ENCODE measurements at places on chromosomes 16 and 17.

- DNase-seq, result no peak
Measured at GRCh38 chr17:35515027-35515426, 22.5 kb downstream of the SLFN12L start.

- DNase-seq, result no peak
Measured at GRCh38 chr17:48486557-48486956, 44.3 kb downstream of the HOXB1 start.

GRCh38 chr17:57607553-57608120 lies 137.5 kb downstream of the CCDC182 start:
- DNase-seq, result no peak

- no peak for DNase-seq
Measured at GRCh38 chr17:32806646-32807045, 70.3 kb downstream of the MYO1D start.

GRCh38 chr16:86984343-86984742 lies 332.8 kb downstream of the C16orf95 start:
- no peak for DNase-seq

- no peak for DNase-seq
Measured at GRCh38 chr17:67725807-67726206, 8.1 kb downstream of the NOL11 start.

DNA sequence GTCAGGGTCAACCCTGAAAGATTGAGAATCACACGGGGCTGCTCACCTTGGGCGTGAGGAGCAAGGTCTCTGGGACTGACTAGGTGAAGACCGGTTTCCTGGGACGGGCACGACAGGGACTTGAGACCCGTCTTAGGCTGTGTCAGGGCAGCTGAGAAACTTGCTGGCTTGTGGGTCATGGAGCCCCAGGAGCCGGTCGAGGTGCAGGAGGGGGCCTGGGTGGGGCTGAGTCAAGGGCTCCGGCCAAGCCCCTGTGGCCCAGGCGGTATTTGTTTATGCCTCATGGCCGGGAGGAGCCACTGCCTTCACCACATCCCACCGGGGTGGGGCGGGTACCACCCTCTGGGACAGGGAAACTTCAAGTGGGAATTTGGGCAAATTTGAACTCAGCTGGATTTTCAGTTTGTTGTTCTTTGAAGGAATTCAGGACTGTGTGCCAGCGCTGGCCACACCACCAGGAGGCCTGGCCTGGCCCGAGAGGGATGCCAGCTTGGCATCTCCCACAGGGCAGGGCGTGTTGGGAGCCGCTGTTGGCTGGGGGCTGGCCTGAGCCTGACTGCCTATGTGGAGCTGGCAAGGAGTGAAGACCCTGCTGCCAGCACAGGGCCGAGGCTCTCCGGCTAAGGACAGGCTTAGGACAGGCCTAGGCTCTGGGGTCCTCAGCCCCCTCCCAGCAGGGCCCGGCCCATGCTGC lies 116.1 kb downstream of the METRNL start:
- DNase-seq, result no peak

DNA sequence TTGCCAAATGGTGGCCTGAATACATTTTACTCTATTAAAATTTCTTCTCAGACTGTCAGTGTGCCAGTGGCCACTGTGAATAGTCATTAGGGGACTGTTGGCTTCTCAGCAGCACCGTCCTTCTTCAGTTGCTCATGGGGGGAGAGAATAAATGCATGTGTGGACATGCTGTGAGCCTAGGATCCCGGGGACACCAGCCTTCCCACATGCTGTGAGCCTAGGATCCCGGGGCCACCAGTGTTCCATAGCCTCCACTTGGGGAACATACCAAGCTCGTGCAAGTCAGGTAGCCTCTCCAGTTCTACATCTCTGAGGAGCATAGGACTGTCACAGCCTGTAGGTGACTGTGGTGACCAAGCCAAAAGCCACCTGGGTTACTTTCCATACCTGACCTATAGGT lies 51.5 kb downstream of the BANP start:
- no peak for DNase-seq

GRCh38 chr17:40564195-40564882 lies 933 bp downstream of the CCR7 start:
- no peak for DNase-seq

- no peak for DNase-seq
Measured at GRCh38 chr16:77299395-77299794, 100.2 kb downstream of the SYCE1L start.

DNA sequence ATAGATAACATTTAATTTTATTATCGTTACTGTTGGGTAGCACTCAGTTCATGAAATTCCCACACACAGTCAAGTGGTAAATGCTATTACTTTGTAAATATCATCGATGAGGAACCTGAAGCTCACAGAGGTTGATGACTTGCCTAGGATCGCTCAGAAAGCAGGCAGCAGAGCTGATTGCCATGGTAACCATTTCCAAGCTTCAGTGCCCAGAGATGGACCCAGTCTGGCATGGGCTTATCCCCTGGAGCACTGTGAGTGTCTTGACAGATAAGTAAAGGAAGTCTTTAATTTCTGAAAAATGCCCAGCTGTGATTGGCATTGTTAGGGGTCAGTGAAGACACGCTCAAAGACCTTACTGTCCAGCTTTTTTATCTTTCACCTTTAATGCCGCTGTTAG lies 95.0 kb downstream of the PRKCB start:
- no peak for DNase-seq

- DNase-seq, result no peak
Measured at GRCh38 chr17:39352986-39353385, 48.4 kb downstream of the FBXL20 start.

GRCh38 chr17:75706042-75706728 lies 15.1 kb upstream of the ITGB4 start:
- DNase-seq, result no peak

GRCh38 chr17:83068641-83069570 lies 10.5 kb upstream of the METRNL start:
- DNase-seq, result no peak

DNA sequence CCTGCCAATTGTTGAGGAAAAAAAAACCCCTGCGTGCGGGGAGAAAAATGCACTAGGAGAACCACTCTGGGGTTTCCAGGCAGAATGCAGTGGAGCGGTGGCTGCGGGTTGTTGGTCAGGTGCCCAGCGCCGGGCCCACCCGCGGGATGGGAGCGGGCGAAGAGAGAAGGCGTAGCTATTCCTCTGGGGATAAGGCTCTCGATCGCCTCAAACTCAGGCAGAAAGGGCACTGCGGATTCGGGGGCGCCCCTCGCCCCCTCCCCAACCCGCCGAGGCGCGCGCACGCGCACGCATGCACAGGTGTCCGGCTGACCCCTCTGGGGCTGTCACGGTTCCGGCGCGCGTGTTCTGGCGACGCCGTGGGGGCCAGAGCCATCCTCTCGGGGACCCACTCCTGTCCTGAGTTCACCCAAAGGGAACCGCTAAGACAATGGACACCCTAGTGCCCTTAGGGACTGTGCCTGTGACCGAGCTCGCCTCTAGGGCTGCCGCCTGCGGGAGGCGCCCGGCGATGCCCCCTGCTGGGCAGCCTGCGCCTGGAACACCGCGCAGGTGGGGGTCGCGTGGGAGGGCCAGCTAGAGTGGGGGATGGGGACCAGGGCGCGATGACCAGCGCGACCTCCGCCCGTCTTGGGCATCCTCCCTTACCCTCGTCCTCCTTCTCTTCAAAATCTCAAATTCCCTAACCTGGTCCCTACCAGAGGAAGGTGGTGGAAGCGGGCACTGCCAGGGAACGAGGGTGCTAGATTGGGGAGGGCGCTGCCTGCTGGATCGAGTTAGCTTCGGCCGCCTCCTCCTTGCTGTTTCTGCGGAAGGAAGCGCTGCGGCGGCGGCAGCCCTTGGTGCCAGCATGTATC lies 14.4 kb upstream of the CBX8 start:
- DNase-seq, result no peak

DNA sequence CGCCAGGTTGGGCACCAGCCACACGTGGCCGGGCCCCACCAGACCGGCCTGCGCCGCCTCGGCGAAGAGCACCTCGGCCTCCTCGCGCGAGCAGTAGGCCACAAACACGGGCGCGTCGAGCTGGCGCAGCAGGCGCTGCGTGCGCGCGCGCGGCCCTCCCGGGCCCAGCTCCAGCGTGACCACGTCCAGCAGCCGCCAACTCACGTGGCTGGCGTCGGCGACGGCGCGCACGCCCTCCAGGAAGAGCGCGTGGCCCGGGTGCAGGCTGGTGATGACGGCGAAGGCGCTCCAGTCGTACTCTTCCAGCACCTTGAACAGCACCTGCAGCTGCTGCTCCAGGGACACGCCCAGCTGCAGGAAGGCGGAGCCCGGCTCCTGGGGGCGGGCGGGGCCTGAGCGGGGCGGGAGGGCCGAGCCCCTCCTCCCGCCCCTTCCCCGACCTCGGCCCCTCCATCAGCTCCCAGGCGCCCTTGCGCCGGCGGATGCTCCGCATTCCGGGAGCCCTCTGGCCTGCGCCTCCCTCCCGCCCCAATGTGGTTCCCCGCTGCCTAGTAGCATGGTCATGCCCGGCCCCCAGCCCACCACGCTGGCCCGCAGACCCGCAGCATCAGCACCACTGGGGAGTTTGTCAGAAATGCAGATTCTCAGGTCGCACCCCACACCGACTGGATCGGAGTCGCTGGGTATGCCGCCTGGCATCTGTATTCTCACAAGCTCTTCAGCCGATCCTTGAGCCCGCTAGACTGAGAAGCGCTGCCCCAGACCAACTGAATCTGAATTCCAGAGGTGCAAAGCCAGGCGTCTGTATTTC lies 7.2 kb downstream of the GRIN2C start:
- no peak for DNase-seq

- no peak for DNase-seq
Measured at GRCh38 chr17:17846003-17846402, 9.2 kb upstream of the SREBF1 start.

- no peak for DNase-seq
Measured at GRCh38 chr17:10045871-10046658, 141.0 kb upstream of the RCVRN start.

GRCh38 chr17:82565551-82565950 lies 46.0 kb downstream of the FOXK2 start:
- DNase-seq, result no peak

DNA sequence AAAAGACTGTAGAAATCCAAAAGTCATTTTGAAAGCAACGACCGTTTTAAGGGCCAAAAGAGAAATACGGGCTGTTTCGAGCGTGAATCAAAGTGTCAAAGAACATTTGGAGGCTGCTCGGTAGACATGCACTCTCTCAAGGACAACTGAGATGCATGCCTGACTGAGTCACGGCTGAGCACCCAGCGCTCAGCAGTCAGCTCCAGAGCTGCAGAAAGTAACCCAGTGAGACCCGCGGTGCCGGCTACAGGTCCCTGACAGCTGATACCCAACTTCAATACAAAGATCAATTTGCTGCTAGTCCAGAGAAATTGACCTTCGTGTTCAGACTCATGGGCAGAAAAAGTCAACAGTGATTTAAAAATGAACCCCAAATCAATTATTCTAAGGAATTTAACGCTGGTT lies 214.9 kb downstream of the STX8 start:
- DNase-seq, result no peak

DNA sequence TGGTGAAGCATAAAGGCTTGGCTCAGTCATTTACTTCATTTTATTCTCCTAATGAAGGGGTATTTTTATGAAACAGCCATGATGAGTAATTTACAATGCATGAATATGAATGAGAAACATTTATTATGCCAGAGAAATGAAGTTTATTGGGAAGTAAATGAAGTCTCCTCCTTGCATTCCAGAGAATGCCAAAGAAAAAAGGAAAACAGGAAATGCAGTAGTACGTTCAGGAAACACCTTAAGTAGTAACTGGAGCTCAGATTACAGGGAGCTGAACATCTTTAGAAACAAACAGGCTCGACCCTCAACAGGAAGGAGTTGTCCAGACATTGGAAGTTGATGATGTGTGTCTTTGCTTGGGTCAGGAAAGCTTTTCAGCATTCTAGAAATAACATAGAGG lies 4.6 kb downstream of the KRT34 start:
- no peak for DNase-seq

DNA sequence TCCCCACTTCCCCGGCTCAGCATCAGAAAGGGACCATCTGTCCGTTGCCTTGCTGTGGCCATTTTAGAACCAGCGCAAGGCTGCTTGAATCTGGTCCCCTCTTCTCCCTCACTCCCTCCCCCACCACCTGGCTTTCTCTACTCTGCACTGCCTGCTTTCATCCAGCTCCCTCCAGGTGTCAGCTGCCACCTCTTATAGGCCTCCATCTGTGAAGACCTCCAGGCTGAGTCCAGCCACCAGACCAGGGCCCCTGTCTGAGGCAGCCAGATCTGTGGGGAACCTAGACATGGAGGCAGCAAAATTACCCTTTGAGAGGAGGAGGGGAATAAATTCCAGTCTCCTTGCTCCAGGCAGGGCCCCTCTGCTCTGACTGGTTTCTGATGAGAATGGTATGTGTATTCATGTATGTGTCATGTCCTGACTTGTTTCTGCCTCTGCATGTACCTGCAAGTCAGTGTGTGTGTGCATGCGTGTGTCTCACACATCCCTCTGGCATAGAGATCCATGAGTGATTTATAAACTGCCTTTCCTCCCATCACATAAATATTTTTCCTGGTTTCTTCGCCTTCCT lies 21.1 kb downstream of the MINK1 start:
- DNase-seq, result no peak

DNA sequence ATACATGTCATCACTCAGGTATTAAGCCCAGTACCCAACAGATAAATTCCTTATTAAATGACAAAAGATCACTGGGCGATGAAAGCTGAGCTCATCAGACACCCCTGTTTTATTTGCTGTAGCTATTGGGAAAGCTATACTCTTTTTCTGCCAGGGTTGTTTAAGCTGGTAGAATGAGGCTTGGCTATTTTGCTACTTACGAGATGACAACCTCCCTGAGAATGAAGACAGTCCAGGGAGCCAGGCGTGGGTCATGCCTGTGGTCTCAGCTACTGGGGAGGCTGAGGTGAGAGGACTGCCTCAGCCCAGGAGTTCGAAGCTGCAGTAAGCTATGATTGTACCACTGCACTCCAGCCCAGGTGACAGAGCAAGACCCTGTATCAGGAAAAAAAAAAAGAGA lies 4.3 kb upstream of the SH2B1 start:
- DNase-seq, result no peak

GRCh38 chr16:57564571-57565270 lies 22.3 kb downstream of the ADGRG5 start:
- DNase-seq, result peak; percentile 85

DNA sequence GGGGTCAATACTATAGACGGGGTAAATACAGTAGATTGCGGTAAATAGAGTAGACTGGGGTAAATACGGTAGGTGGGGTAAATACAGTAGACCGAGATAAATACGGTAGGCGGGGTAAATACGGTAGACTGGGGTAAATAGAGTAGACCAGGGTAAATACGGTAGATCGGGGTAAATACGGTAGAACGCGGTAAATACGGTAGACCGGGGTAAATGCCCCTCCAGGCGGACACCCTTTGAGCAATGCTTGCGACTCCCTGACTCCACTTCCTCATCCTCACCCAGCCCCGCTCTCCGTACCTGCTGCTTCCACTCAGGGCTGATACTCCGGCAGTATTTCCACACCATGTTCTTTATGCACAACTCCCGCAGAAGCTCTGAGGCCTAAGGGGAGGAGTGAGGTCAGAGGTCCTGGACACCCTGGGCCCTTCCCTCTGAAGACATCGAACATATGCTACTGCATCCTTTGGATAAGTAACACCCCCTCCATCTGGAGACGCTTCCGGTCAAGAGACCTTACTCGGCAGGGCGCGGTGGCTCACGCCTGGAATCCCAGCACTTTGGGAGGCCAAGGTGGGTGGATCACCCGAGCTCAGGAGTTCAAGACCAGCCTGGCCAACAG lies 13.3 kb upstream of the CRK start:
- no peak for DNase-seq

- no peak for DNase-seq
Measured at GRCh38 chr16:67164599-67165061, at the start of gene HSF4. Gene HSF4 (plus strand): TSS chr16:67164745. CDS start chr16:67164812, 67 bp downstream.

- DNase-seq, result no peak
Measured at GRCh38 chr17:50609380-50610074, 25.2 kb upstream of the ABCC3 start.
